ENCODE measurements at places on chromosomes 16 and 17.

GRCh38 chr17:61411261-61412142 is 11.9 kb downstream of the TBX2 start:
- peak; percentile 42 for DNase-seq

DNA sequence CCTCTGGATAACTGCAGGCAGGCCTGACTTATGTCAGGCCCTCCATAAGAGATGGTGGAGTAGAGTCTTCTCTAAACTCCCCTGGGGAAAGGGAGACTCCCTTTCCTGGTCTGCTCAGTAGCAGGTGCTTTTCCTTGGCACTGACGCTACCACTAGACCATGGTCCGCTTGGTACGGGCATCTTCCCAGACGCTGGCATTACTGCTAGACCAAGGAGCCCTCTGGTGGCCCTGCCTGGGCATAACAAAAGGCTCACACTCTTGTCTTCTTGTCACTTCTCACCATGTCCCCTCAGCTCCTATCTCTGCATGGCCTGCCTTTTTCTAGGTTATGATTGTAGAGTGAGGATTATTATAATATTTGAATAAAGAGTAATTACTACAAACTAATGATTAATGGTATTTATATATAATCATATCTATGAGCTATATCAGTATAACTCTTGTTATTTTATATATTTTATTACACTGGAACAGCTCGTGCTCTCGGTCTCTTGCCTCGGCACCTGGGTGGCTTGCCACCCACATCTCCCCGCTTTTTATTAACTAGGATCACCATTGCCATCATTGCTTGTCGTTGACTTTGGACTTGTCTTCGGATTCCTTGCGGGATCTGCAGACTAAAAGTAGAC is 59.8 kb upstream of the ARL4D start:
- peak; percentile 72 for DNase-seq

GRCh38 chr17:37720989-37721388 is 23.9 kb downstream of the HNF1B start:
- DNase-seq = no peak

- no peak for DNase-seq
Measured at GRCh38 chr17:61265397-61265796, 134.2 kb upstream of the TBX2 start.

DNA sequence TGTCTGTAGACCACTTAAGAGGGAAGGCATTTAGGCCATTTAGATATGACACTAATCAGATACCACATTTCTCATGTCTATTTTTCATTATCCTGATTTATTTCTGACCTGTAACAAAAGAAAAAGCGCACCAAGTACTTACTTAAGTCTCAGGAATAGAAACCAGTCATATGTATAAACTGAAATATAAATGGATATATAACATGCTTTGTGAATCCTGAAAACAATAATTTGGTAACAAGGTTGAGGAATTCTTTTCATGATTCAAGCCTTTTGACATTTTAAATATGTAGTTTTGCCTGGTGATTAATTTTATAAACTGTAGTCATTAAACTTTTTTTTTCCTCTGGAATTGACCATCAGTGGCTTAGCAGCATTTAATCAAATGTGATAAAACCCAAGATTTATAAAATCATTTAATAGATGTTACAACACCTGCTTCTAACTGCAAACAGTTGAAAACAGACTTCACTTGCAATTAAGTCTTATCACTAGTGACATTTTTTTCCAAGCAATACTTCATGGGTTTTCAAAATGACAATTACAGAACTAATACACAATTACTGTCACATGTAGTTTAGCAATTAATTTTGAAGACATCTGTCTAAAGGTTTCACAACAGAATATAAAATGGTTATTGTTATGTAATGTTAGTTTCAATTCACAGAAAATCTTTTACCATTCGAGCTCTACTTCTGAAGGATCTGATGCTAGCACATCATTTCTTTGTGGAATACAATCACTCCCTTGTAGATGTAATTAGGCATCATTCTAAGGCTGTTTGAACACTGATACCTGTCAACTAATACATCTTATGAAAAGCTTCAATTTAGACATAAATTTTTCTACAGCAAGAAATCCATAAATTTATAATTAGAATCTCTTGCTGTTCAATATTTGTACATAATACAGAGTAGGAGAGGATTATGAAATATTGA is 110.3 kb downstream of the TOX3 start:
- DNase-seq = no peak

DNA sequence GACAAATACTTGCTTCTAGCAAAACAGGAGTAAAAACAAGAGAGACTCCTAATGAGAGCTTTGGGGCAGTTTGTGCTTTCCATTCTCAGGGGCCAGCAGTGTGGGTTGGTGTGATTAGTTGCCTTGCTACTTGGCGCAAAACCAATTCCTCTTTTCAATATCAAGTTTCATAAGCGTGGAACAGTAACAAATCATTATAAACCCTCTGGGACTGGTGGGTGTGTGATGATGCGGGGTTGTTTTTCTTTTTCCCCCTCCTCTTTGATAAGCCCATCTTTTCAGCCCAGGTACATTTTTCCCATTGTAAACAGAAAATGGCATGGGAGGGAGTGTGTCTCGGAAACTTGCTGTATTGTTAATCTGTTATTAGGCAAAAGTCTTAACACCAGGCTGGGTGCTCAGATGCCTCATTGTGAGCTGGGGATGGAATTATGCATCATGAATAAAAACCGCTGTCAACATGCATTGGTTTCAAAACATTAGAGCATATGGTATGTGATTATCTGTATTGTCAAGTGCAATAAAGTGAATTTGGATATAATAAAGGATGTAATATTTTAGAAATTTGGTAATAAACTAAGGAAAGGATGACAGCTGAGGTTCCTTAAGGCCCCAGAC is 166.4 kb downstream of the CCDC182 start:
- DNase-seq = no peak

- no peak for DNase-seq
Measured at GRCh38 chr16:1776672-1776955, 3.7 kb upstream of the MRPS34 start.

GRCh38 chr16:88672776-88673175 is 9.9 kb upstream of the MVD start:
- DNase-seq = no peak

DNA sequence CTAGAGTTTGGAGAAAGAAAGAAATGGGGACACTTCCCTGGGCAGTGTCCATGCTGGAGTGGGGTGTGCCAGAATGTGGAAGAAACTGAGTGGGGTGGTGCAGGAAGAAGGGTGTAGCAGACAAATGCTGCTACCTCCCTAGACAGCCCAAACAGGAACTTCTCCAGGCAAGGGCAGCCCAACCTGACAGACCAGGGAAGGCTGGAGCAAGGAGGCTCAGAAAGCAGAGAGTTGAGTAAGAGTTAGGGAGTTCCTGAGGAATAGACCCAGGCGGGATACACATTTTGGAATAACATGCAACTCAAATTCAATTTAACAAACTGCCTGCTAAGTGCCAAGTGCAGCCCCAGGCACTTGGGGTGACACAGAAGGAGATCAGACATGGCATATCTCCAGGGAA is 1.0 kb upstream of the MYO18A start:
- no peak for DNase-seq
